ENCODE measurements at places on chromosomes 4 and X.
A peak's percentile ranks its signal among the peaks of the same experiment; 100 is the strongest.

- DNase-seq, result peak; percentile 25
These were observed 68.9 kb downstream of the ARHGAP24 start for GRCh38 chr4:85543832-85544231.

DNA sequence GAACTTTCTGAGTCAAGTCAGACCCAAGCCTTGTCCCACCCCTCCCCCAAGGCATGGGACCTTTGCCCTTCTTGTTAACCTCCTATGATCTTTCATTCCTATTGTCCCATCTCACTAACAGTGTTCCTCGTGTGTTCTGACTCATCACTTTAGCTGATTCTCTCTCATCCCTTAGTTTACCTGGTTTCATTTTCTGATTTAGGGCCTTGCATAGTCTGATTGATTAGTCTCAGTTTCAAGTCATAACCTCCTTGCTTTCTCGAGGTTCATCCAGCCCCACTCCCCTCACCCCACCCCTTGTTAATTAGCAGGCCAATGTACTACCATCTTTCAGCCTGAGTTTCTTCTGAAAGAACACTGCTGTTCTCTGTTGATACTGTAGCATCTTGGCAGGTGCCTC lies 517.4 kb downstream of the RPA4 start:
- DNase-seq, result no peak

- peak; percentile 9 for DNase-seq
These were observed 158.4 kb downstream of the TENT5D start for GRCh38 chrX:80578517-80579105.

DNA sequence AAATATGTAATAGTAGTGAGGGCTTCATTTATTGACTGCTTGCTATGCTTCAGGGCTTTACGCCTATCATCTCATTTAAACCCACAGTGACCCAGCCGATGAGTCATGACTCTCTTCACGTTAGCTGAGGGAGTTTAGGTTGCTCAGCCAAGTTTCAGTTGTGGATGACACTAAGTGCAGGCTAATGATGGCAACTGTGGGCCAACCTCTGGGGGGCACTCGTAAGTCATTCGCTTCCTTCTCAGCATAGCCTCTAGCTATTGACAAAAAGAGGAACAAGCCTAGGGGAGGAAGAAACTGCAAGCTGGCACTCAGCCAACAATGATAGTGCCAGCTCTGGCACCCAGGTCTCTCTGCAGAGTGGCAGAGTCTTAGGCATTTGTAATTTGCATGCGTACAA lies 325.0 kb downstream of the ARHGAP10 start:
- DNase-seq, result peak; percentile 70

DNA sequence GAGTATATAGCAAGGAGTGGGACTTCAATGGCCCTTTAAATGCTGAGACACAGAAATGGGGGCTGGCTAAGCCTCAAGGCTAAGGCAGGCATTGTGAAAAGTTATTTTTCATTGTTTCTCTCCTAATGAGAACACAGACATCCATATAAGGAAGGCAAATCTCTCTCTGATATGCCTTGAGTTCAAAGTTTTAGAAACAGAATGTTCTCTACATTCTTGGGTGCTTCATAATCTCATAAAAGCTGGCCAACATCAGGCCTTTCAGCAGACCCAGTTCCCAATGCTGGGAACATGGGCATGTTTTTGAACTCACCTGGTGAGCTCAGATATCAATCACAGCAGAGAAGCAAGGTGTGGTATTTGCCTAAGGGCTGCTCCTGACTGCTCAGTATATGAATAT lies 19.4 kb upstream of the RAB40A start:
- DNase-seq, result peak; percentile 29

DNA sequence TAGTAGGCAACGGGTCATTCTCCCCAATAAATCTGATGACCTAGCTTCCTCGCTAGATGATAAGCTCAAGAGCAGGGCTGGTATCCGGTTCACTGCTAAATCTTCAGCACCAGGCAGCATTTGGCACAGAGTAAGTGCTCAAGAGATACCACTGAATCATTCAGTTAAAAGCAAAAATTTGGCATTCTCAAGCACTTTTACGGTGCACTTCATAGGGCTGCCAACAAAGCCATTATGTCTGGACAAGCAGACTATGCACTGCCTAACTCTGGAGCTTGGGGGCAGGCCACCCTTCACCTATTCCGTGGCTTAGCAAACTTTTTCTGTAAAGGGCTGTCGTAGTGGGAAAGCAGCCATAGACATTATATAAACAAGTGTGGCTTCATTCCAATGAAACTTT lies 23.8 kb upstream of the CXorf38 start:
- no peak for DNase-seq

All from M059J (cell line).